ENCODE measurements at places on chromosomes 3 and 15. TPM values are rescaled to one million over a fixed set of nuclear protein-coding genes. Genes with fewer than 3 reads are reported as not detected.

LMOD3 gene
- not detected for total RNA-seq

STXBP5L gene
- total RNA-seq, result not detected

TAGLN3 gene
- total RNA-seq, result 0.76 TPM

TIGIT gene
- not detected for total RNA-seq

CCR4 gene
- total RNA-seq, result 0.78 TPM

FBXO40 gene
- not detected for total RNA-seq

DNA sequence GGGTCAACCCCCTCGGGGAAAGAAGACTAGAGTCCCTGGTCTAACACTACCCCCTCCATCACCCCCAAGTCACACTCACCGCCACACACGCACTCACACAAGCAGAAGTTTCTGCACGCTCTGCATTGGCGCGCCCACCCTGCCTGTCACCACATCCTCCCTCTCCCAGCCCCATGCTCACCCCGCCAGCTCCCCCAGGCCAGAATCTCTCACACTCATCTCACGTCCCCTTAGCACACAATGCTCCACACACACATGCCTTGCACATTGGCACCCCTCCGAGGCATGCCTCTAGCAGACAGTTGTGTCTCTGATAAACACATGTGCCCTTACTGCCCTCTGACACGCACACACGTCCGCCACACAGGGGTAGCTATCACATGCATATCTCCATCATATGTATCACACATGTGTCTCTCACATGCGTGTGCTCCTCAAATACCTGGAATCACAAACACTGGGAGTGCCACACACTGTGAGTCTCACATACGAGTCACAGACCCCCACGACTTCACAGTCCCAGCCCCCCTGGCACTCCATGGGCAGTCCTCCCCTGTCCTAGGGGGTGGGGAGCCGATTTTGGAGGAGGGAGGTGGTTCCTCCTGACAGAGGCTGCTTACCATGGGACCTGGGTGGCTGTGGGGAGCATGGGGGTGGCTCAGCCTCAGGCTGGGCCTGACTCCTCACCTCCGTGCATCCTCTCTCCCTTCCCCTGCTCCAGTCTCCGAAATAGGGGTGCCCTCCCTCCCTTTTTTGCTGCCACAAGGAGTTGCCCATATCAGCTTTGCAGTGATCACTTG, 898 bp downstream of the FBLN2 start:
- no peak for DNase-seq

GRCh38 chr3:1139071-1139470, 46.2 kb downstream of the CNTN6 start:
- no peak for DNase-seq

DNA sequence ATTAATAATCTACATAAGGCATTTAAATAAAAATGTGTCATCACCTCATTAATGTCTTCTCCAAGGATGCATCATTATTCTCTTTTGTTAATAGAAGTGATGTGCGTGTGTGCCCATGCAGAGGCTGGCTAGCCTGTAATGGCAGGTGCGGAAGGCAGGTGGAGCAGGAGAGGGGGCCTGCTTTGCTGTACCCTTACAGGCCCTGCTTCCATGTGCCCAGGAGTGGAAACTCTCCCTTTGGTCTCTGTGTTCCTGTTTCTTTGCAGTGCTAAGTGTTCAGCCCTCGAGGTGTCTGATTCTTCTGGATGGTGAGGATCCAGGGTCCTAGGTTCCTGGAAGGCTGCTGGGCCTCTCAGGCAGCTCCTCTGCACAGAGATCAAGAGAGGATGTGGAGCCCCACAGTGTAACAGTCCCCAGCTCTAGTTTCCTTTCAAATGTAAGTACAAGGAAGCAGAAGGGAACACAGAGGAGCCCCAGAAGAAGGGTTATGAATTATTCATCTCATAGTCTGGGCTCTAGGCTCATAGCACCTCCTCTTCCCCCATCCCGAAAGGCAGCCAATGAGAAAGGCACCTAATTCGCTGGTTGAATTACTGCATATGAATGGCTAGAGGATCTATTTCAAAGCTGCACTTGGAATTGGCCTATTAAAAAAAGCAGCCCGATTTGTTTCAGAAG, 39.2 kb upstream of the AGBL1 start:
- DNase-seq, result no peak
